Muscle of leg (tissue), 16 donors: ENCODE measurements at places on chromosomes 5 and 9. TPM values are rescaled to one million over a fixed set of nuclear protein-coding genes. Genes with fewer than 3 reads are reported as not detected.

Gene TRPM3
- 0.49 TPM for total RNA-seq

Gene DBH
- total RNA-seq, result not detected

Gene TEK
- total RNA-seq, result 17.1 TPM

Gene SARDH
- total RNA-seq, result 6.3 TPM

Gene PTCD2
- total RNA-seq, result 8.8 TPM

Gene PAEP
- not detected for total RNA-seq

DNA sequence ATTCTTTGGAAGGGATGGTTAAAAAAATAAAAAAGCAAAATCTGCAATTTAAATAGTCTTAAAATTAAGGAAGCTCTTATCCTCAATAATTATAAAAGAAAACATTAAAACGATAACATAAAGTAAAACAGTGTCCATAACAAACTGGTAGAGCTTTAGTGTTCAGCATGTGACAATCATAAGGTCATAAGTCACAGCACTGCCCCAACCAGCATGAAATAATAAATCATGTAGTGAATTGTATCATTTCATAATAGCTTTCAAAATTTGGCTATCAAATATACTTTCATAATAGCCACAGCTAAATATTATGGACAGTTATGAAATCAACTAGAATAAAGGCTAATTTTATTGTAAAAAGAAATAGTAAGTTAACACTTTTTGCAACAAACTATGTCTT is 10.0 kb downstream of the NR3C1 start:
- DNase-seq, result no peak

- peak; percentile 73 for DNase-seq
Measured at GRCh38 chr5:42583322-42583721, 160.1 kb downstream of the GHR start.

GRCh38 chr5:143641549-143642355 is 170.2 kb upstream of the HMHB1 start:
- peak; percentile 54 for DNase-seq

DNA sequence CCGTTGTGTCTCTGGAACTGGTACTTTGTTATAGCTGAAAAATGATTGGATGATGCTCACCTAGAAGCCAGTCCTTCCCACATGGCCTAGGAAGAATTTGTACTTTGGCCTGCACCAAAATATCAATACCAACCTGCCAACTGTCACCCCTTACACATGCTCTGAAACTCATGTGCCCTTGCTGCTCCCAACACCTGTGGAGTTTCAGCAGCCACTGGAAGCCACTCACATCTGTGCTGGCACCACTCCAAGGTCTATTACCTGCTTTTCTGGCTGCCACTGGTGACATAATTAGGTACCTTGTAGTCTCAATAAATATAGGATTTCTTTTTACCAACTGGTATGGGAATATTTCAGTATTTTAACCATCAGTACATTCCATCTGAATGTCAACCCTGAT is 363.6 kb downstream of the SH3GL2 start:
- DNase-seq, result no peak

Gene PCDHGA7
- 2.3 TPM for total RNA-seq

- no peak for DNase-seq
Measured at GRCh38 chr5:132098151-132098594, 24.6 kb downstream of the CSF2 start.

Gene LSM11
- 7.3 TPM for total RNA-seq

GRCh38 chr9:21002040-21002439 is 29.4 kb downstream of the HACD4 start:
- no peak for DNase-seq

GRCh38 chr5:73370095-73370494 is 78.5 kb downstream of the FOXD1 start:
- no peak for DNase-seq

GRCh38 chr5:79716839-79717238 is 27.2 kb downstream of the CMYA5 start:
- no peak for DNase-seq

Gene PFN3
- not detected for total RNA-seq

- no peak for DNase-seq
Measured at GRCh38 chr5:105158526-105158925, 1595.9 kb upstream of the NUDT12 start.

DNA sequence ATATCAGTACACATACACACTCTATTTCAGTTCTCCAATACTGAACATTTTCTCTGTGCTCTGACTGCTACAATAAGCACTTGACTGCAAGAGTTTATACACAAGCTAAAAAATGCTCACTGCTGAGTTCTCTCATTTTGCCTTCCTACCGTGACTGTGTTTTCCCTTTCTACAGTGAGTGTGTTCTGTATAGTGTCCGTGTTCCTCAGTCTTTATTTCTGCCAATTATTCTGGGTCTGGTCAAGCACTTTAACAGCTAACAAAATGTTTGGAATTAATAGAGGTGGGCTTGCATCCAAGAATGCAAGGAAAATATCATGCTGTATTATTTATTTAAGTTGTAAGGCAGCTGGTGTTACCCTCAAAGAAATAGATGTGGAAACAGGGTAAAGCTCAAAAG is 217.0 kb upstream of the NREP start:
- DNase-seq, result peak; percentile 90

Gene MOB3B
- 1.4 TPM for total RNA-seq

DNA sequence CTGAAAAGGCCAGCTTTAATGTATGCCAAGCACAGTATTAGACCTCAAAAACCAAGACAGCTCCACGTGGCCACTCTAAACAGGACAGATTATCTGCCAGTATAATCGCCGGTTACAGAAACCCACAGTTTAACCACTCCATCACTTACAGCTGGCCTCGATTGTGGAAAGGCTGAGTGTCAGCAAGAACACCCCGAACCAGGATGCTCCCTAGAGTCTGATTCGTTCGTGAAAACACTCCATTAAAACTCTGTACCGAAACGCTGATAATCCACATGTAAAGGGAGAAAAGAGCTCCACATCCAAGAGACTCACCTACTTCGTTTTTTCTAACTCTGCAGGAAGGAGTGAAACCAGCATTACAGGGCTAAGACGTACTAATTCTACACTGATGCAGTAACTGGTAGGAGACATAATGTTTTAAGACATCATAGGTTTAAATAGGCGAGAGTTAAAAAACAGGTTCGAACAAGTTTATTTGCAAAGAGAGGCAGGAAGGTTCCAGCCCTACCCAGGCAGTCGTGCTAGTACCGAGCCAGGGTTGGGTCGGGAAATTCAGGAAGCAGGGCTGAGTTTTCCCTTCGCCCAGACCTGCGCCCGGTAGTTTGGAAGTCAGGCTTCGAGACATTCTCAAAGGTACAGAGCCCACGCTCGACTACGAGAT is 949 bp downstream of the SERINC5 start:
- DNase-seq, result peak; percentile 71

Gene GDNF
- total RNA-seq, result 1.6 TPM

- DNase-seq, result no peak
Measured at GRCh38 chr5:151601391-151601790, 10.3 kb upstream of the FAT2 start.

GRCh38 chr9:4297786-4298254 is 2.0 kb downstream of the GLIS3 start:
- peak; percentile 64 for DNase-seq

GRCh38 chr9:3827175-3827574 is 301.4 kb upstream of the RFX3 start:
- DNase-seq, result no peak

GRCh38 chr5:54845567-54845941 is 139.8 kb downstream of the ESM1 start:
- DNase-seq, result no peak

Gene SNAPC4
- total RNA-seq, result 3.1 TPM
